HFF-Myc (cell line): ENCODE measurements at places on chromosomes 7 and 10.

DNA sequence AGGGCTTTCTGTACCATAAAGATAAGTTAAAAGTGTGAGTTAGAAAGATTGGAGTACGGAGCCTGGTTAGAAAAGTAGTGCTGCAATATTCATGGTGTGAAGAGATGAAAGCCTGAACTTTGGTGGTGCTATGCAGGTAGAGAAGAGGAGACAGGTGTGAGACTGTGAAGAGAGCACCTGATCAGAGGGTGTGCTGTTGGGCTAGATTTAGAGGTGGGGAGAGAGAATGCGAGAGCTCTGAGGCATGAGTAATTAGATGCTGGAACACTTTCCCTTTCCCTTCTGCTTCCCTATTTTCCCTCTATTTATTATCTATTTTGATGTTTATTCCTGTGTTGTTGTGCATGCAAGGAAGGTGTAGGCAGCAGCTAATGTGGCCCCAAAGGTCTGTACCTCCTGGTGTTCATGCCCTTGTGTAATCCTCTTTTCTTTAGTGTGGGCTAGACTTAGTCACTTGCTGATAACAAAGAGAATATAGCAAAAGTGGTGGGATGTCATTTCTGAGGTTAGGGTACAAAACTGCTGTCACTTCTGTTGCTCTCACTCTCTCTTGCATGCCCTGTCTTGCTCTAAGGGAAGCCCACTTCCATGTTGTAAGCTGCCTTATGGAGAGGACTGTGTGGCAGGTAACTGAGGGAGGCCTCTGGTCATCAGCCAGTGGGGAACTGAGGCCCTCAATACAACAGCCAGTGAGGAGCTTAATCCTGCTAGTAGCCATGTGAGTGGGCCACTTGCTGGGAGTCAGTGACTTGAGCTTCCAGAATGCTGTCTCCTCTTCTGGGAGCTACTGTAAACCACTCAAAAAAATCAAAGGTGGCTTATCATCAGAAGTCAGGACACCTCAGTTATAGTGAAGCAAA, 2.6 kb upstream of the ATXN7L1 start:
- DNase-seq, result no peak

- no peak for DNase-seq
Observed at GRCh38 chr10:100081075-100082001, at the start of gene CPN1. Gene CPN1 (minus strand): TSS chr10:100081869. CDS start chr10:100081625, 244 bp downstream.

- DNase-seq, result peak; percentile 31
Observed at GRCh38 chr10:113709221-113709838, 29.6 kb downstream of the CASP7 start.

DNA sequence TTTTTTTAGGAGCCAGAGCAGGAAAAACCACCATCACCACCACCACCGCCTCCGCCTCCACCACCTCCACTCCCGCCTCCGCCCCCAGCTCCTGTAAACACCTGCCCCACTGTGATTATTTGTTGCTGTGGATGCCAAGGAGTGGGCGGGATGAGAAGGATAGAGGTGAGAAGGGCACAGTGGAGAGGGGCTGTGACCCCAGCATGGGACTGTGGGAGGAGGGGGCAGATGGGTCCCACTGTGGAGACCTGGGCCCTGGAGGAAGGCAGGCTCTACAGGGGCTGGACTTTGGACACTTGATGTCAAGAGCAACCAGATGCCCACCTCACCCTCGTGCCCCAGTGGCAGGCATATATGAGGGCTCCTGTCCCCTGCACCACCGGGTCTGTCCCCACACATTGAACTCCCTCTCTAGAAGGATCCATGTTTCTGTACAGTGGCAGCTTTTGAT, 24.7 kb downstream of the ANTXRL start:
- DNase-seq, result no peak

DNA sequence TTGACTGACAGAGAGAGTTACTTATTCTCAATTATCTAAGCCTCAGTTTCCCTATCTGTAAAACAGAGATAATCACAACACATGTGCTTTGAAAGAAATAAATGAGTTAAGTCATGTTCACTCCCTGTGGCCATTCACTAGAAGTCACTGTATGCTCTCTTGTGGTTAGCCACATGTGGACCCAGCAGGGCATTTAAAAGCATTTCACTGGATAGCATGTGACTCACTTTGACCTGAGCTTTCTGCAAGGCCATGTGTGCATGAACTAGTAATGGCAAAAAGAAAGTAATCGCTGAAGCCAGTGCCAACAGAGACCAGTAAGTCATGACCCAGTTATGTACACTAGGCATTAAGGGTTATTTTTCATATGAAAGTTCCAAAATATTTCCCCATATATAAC, 557.0 kb upstream of the IGFBP3 start:
- DNase-seq, result peak; percentile 67

GRCh38 chr10:35135861-35136260, 9.2 kb downstream of the CREM start:
- DNase-seq, result no peak

DNA sequence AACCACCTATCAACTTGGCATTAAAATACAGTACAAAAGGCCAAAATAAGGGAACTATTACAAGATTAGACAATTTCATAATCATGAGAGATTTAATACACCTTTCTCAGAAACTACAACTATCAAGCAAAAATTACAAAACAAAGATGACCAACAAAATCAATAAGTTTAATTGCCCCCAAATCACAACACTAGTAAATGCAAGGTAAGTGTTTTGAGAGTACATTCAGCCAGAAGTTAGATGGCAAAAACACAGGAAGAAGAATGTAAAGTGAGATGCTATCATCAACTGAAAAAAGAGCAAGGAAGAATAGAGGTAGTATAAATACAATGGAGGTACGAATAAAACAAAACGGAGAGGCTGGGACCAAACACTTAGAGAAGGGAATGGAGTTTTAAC, 3.2 kb downstream of the PNPLA8 start:
- no peak for DNase-seq

GRCh38 chr7:80950550-80950967, 31.7 kb upstream of the SEMA3C start:
- no peak for DNase-seq

GRCh38 chr10:60377955-60378354, 11.7 kb downstream of the ANK3 start:
- DNase-seq, result no peak

DNA sequence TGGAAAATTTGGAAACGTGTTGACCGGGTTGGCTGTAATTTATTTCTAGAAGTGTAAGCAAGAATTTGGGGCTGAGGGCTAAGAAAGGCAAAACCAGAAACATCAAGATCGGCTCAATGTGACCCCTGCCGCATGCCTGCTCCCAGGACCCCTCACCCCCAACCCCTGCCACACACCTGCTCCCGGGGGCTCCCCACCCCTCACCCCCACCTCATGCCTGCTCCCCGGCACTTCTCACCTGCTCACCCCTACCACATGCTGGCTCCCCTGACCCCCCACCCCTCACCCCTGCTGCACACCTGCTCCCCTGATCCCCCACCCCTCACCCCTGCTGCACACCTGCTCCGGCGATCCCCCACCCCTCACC, 19.0 kb upstream of the CFAP46 start:
- no peak for DNase-seq

DNA sequence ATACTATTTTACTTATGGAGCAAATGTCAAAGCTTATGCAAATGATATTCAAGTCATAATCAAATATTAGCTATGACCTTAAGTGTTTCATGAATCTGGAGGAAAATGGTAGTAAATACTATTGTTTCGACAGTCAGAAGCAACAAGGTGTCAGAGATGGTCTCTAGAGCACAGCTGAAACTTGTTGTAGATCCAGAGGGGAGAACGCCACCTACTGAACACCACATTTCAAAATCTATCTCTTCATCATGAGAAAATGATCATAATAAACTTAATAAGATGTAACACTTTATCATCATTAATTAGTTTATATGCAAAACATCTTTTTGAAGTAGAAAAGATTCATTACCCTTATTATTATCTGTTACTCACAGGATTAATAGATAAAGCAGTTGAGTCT, 418.7 kb downstream of the GATA3 start:
- DNase-seq, result no peak

- DNase-seq, result no peak
Observed at GRCh38 chr7:12233175-12233574, 22.1 kb downstream of the TMEM106B start.
